ENCODE measurements at places on chromosomes 16 and 17.
A peak's percentile ranks its signal among the peaks of the same experiment; 100 is the strongest.

DNA sequence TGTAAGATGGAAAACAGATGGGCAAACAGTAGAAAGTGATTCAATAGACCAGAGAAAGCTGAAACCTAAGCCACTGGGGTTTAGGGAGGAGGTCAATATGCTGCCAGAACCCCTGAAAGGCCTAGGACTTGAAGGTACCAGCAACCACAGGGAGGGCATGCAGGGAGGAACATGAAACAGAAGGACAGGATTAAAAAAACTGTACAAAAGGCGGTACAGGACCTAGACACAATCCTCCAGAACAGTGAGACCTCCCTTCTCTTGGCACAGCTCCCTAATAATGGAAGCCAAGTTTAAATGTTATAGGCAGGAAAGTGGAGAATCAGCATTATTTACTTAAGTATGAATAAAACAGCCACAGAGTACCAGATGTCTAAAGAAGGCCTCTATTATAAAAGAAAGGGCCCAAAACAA, 105.5 kb downstream of the SPAG9 start:
- no peak for DNase-seq

GRCh38 chr16:30139583-30140481, 16.8 kb upstream of the MAPK3 start:
- no peak for DNase-seq

DNA sequence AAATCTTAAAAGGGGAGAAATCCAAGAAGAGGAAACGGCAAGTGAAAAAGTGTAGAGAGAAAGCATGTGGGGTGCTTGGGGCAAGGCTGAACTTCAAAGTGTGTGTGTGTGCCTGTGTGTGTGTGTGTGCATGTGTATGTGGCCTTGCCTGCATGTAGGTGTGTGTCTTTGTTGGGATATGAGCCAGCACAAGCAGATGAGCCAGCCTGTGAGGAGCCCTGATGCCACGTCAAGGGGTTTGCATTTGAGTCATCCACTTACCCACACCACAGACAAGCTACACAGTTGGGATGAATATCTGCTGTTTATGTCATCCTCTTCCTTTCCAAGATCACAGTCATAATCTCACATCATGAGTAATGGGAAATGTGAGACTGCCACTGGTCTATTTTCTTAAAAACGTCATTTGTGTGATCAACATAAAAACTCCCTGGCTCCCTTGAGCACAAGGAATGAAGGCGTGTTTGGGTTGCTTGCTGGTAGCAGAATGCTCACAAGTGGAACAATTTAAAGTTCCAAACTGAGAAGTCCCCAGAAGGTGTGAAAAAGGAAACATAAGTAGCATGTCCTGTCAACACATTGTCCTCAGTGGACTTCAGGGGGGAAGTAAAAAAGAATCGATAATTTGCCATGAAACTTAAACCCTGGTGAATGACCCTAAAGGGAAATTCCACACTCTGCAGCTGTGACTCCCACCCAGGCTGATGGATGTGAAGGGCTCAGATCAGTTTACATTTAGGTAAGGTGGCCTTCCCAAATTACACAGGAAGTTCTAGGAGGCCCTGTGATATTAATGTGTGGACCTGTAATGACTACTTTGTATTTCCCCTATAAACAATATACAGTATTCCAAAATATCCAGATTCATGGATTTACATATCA, 14.7 kb downstream of the KCTD19 start:
- peak; percentile 43 for DNase-seq

DNA sequence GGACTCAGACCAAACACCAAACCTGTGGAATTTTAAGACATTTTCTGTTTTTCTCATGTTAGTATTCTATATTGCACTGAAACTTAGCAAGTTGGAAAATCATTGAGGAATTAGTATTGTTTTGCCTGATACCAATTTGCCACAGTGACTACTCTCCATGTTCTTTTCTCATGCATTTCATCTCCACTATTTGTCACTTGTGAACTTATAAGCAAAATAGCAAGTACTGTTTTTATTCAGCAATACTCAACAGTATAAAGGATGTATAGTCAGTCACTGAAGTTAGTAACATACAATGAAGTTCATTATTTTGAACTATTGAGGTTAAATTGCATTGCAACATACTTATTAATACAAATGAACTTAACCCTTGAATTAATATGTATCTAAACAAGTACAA, 5.8 kb upstream of the VPS35L start:
- DNase-seq: no peak

- no peak for DNase-seq
Observed at GRCh38 chr16:1005286-1005685, 23.7 kb downstream of the SOX8 start.
